Posterior vena cava (tissue), 2 donors: ENCODE measurements at places on chromosomes 7 and 10. TPM values are rescaled to one million over a fixed set of nuclear protein-coding genes. Genes with fewer than 3 reads are reported as not detected.

UCMA gene
- not detected for total RNA-seq

AS3MT gene
- 0.65 TPM for total RNA-seq

OR2A42 gene
- total RNA-seq, result not detected

ZDHHC6 gene
- 25.0 TPM for total RNA-seq

PYROXD2 gene
- total RNA-seq, result 9.6 TPM

CCT6A gene
- 87.9 TPM for total RNA-seq

GALNT17 gene
- total RNA-seq, result 22.0 TPM

FZD1 gene
- total RNA-seq, result 25.4 TPM

CYP51A1 gene
- total RNA-seq, result 34.9 TPM

CPA4 gene
- 0.62 TPM for total RNA-seq

TSPAN12 gene
- total RNA-seq, result 9.8 TPM

MRLN gene
- total RNA-seq, result 0.38 TPM

SUGCT gene
- total RNA-seq, result 16.2 TPM

TBC1D12 gene
- 12.5 TPM for total RNA-seq

COL1A2 gene
- 780 TPM for total RNA-seq

FAM237B gene
- total RNA-seq, result not detected

CALHM3 gene
- total RNA-seq, result not detected

CPXM2 gene
- 98.3 TPM for total RNA-seq

CUZD1 gene
- total RNA-seq, result 0.48 TPM

CLEC5A gene
- total RNA-seq, result 2.5 TPM

CDH23 gene
- 24.5 TPM for total RNA-seq

METTL2B gene
- 23.6 TPM for total RNA-seq

TMEM26 gene
- 0.81 TPM for total RNA-seq

AOC1 gene
- not detected for total RNA-seq

PIP4K2A gene
- 77.6 TPM for total RNA-seq

TAS2R39 gene
- not detected for total RNA-seq

TRPV5 gene
- total RNA-seq, result not detected

ASB10 gene
- not detected for total RNA-seq

ELAPOR2 gene
- 20.4 TPM for total RNA-seq

LIMK1 gene
- total RNA-seq, result 19.4 TPM

DNTT gene
- not detected for total RNA-seq

TMEM178B gene
- total RNA-seq, result 1.2 TPM

NUB1 gene
- total RNA-seq, result 37.9 TPM

SLC13A1 gene
- total RNA-seq, result not detected

ABCB4 gene
- total RNA-seq, result 3.7 TPM

CDNF gene
- total RNA-seq, result 0.95 TPM

HOXA11 gene
- total RNA-seq, result 1.1 TPM

LRRD1 gene
- total RNA-seq, result 0.19 TPM

CALML5 gene
- not detected for total RNA-seq

PLPP4 gene
- not detected for total RNA-seq

CYP26C1 gene
- 0.19 TPM for total RNA-seq

VIPR2 gene
- 7.6 TPM for total RNA-seq

ACTL6B gene
- not detected for total RNA-seq

NRAP gene
- not detected for total RNA-seq

PRPS1L1 gene
- total RNA-seq, result not detected

PTPRN2 gene
- total RNA-seq, result 1.6 TPM

HACD1 gene
- total RNA-seq, result 51.3 TPM

LRMDA gene
- 18.0 TPM for total RNA-seq

ADAP1 gene
- 17.8 TPM for total RNA-seq

LRIT1 gene
- not detected for total RNA-seq

WDFY4 gene
- total RNA-seq, result 13.2 TPM

EPO gene
- total RNA-seq, result not detected
